Glomerular endothelial cell (primary cell): ENCODE measurements at places on chromosomes 2 and 18. TPM values are rescaled to one million over a fixed set of nuclear protein-coding genes. Genes with fewer than 3 reads are reported as not detected.

- DNase-seq: no peak
These were observed 112.0 kb downstream of the MBP start for GRCh38 chr18:77020561-77020960.

- no peak for DNase-seq
These were observed 1.7 kb downstream of the INPP5D start for GRCh38 chr2:233061591-233062450.

DNA sequence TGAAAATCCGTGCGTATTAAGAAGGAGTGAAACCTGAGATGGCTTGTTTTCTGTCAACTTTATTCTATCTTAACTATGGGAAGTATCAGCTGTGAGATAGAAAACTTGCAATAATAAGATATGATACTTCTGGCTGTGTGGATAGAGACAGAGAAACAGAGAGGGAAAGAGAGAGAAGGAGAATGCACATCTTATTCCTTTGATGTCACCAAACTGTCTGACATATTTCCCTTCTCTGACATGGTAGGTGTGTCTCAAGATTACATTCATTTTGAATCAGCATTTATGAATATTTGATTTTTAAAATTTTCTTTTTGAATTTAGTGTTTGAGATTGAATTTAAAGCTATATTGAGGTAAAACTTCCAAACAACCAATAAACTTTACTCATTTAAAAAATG lies 69.4 kb downstream of the CDC42EP3 start:
- DNase-seq: no peak

- no peak for DNase-seq
These were observed 1019.5 kb upstream of the LRRTM1 start for GRCh38 chr2:81324046-81324445.

- DNase-seq: no peak
These were observed 379.7 kb downstream of the PTPRM start for GRCh38 chr18:7946734-7947377.

Gene SERPINB10
- total RNA-seq: not detected in 2 replicates

Gene UGT1A9
- not detected in 2 replicates for total RNA-seq

Gene FEV
- total RNA-seq: not detected in 2 replicates
